Iris pigment epithelial cell (primary cell): ENCODE measurements at places on chromosomes 5 and 9.
A peak's percentile ranks its signal among the peaks of the same experiment; 100 is the strongest.

GRCh38 chr9:131178926-131179325 lies 53.5 kb downstream of the NUP214 start:
- DNase-seq, result no peak

- DNase-seq, result peak; percentile 36
Measured at GRCh38 chr9:17402309-17402708, 176.6 kb upstream of the SH3GL2 start.

GRCh38 chr5:89883967-89884366 lies 525.6 kb downstream of the CETN3 start:
- no peak for DNase-seq

DNA sequence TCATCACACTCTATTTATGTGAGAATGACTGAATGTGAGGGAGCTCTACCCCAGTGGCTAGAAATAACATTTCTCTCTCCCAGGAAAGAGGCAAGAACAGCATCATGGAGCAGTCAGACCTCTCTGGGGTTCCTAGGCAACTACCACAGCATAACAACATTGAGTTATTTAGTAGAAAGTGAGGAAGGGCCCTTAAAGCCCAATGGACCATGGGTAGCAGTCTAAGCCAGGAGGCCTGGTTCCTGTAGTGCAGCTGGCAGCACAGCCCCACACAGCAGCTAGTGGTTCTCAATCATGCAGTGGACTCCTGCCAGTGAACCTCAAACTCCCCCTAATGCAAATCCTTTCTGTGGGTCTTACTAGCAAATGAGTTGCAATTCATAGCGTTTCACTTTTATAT lies 55.3 kb downstream of the SPEF2 start:
- DNase-seq, result no peak

GRCh38 chr9:89534515-89535287 lies 36.8 kb upstream of the SEMA4D start:
- no peak for DNase-seq

DNA sequence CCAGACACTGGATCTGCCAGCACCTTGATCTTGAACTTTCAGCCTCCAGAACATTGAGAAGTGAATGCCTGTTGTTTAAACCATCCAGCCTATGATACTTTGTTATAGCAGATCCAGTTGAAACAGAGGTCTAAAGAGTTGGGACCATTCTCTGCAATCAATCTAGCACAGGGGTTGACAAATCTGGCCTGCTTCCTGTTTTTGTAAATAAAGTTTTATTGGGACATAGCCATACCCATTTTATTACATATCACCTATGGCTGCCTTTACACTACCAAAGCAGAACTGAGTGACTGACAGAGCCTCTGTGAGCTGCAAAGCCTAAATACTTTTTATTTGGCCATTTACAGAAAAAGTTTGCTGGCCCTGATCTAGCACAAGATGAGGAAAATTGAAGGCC lies 62.0 kb downstream of the BARX1 start:
- DNase-seq, result no peak

GRCh38 chr5:102649731-102650130 lies 105.4 kb upstream of the PAM start:
- peak; percentile 36 for DNase-seq

GRCh38 chr9:137052998-137053943 lies 590 bp downstream of the ENTPD2 start:
- DNase-seq, result no peak

DNA sequence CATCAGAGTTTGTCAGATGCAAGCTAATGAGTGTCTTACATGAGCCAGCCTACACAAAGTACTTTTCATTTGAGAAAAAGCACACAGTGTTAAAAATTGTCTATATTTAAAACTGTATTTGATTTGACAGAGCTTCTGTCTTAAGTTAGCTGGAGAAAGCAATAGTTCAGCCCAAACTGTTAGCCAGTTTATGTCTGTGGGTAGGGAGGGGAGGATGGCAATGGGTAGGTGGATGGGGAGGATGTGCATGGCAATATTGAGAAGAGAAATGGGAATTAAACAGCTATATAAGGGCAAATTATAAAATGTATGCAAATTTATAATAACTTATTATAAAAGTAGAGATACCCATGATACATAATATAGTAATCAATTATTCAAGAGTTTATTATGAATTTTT lies 31.3 kb downstream of the CDH9 start:
- no peak for DNase-seq

DNA sequence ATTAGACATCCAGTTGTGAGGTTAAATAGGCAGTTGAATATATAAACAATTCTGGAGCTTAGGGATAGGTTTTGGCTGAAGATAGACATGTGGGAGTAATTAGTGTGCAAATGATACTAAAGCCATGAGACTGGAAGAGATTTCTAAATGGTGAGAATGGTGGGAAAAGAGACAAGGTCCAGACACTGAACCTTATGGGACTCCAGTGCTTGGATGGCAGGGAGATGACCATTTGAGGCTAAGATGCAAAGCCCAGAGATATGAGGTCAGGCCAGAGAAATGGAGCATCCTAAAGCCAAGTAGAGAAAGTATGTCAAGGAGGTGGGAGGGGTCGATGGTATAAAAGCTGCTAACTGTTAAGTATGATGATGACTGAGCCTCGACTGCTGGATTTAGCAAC lies 115.6 kb downstream of the SEMA5A start:
- no peak for DNase-seq
